ENCODE measurements at places on chromosomes 1 and 21.

GRCh38 chr1:218463194-218464156 is 118.3 kb downstream of the TGFB2 start:
- no peak for DNase-seq

DNA sequence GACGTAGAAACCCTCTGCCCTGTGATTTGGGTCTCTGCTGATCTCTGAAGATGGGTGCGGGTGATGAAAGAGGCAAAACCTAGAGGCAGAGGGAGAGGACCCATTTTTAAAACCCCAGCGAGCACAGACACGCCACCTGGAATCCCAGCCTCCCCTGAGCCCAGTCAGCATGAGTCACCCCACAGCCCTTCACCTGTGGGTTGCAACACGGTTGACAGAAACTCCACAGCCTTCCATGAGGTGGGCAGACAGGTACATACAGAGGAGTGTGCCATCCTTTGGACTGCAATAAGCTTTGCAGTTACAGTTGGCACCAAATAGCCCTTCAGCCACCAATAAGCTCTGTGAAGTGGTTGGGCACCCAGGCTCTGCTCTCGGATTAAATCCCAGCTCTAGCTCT is 2.1 kb upstream of the GRHL3 start:
- DNase-seq: no peak

- no peak for DNase-seq
These were observed 36.5 kb upstream of the RC3H1 start for GRCh38 chr1:174058624-174059023.

GRCh38 chr1:84869720-84870119 is 23.3 kb downstream of the LPAR3 start:
- DNase-seq: no peak

DNA sequence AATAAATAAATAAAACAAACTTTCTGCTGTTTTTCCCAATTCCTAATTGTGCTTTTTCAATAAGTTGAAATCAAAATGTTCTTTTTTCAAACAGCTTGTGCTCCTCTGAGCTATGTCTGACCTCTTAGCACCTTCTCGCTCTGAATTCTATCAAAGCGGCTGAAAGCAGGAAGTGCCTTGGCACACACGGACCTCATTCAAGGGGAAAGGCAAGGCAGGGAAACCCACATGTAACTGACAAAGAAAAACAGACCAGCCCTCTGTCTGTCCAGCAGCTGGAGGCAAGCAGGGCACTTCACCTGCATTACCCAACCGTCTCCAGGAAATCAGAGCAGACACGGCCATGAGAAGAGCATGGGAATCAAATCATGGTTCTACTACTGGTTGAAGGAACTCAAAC is 56.7 kb downstream of the PLPP3 start:
- no peak for DNase-seq
